ENCODE measurements at places on chromosomes 4 and X.

DNA sequence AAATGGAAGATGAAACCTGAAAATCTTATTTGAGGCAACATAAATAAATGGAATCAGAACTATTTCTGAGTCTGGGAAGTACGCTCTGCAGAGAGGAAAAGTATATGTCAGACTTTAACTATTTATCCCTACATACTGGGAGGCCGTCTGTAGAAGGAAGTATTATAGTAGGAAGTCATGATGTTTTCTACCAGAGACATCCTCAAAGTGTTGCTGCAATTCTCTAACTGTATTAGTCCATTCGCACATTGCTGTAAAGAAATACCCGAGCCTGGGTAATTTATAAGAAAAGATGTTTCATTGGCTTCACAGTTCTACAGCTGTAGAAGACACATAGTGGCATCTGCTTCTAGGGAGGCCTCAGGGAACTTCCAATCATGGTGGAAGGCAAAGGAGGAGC is 88.7 kb upstream of the TBL1X start:
- DNase-seq, result no peak

DNA sequence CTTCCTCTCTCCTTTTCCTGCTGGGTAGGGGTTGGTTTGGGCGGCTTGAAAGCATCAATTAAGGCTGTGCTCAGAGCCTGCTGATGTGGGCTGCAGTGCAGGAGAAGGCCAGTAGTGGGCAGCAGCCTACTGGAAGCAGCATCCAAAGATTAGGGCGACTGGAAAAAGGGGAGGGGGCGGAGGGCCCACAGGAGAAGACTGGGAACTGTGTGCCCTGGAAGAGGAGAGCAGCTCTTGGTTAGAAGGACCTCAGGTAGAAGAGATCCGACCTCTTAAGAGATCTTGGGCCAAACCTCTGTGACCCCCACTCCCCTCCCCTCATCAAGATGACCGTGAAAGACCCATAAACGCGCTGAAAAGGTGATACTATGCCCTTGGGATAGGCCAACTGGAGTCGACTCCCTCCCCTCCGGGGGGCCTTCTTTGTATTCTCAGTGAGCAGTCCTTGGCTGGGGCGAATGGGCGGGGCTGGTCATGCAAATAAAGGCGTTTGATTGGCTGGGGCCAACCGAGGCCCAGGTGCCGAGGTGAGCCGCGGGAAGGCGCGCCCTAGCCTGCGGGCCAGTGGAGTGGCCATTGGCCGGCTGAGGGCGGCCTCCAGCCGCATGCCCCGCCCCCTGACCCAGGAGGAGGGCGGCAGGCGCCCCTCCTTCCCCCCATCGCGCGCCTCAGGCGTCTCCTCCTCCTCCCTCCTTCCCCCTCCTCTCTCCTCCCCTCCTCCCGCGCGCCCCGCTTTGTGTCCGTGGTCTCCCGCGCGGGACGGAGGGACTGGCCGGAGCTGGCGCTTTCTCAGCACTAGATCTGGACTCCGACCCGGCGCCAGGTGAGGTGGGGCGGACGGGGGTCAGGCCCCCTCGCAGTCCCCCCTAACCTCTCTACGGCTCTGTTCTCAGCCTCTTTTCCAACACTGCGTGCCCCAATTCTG is 10.1 kb downstream of the DLG3 start:
- DNase-seq, result peak; percentile 74

GRCh38 chr4:181143250-181143854 is 1099.8 kb upstream of the TENM3 start:
- peak; percentile 76 for DNase-seq

DNA sequence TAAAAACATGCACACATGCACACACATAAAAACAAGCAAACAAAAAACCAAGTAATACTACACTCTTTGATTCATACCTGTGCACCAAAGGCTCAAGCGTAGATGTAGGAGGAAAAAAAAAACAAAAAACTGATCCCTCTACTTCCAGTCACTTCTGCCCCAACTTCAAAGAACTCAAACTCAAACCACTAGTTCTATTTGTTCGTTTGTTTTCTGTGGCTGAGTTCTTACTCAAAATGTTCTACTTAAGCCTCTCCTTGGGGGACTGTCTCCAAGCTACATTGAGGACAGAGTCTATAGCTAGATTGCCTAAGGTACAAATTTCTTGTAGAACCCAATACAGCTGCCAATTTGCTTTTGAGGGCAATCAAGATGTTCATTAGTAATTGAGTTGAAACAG is 171.0 kb upstream of the ATOH1 start:
- DNase-seq, result no peak

DNA sequence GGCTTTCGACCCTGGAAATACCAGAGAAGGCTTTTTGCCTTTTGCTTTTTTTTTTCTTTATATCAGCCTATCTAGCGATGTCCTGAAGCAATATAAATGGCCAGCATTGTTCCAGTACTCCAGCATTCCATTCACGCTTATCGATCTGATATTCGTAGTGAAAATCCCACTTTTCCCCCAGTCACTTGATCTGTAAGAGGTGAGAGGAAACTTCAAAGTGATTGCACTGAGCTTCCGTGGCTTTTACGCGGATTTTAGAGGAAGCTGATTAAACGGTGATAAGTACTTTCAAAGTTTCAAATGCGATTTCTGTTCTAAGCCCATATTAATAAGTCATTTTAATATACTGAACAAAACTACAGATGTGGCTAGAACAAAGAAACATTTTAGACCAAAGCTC is 725.5 kb downstream of the TRIML1 start:
- DNase-seq, result no peak

GRCh38 chr4:36574816-36575215 is 293.4 kb downstream of the DTHD1 start:
- DNase-seq, result no peak

DNA sequence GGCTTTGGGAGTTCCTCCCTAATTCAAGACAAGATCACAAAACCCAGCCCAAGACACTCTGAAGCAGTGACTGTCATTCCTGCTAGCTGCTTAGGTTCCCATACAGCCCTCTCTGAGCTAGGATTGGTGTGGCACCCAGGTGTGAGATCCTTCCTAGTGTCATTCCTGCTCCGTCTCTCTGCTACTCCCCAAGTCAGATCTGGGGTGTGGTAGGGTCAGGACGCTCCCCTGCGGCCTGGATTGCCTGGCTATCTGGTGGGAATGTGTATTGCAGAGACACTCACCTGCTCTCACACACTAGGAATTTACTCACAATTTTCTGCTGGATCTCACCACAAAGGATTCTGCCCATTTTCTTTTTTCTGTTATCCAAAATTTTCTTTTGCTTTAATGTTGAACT is 560.8 kb upstream of the ATOH1 start:
- DNase-seq, result no peak

GRCh38 chr4:30723201-30723955 is 3.2 kb downstream of the PCDH7 start:
- DNase-seq, result no peak

DNA sequence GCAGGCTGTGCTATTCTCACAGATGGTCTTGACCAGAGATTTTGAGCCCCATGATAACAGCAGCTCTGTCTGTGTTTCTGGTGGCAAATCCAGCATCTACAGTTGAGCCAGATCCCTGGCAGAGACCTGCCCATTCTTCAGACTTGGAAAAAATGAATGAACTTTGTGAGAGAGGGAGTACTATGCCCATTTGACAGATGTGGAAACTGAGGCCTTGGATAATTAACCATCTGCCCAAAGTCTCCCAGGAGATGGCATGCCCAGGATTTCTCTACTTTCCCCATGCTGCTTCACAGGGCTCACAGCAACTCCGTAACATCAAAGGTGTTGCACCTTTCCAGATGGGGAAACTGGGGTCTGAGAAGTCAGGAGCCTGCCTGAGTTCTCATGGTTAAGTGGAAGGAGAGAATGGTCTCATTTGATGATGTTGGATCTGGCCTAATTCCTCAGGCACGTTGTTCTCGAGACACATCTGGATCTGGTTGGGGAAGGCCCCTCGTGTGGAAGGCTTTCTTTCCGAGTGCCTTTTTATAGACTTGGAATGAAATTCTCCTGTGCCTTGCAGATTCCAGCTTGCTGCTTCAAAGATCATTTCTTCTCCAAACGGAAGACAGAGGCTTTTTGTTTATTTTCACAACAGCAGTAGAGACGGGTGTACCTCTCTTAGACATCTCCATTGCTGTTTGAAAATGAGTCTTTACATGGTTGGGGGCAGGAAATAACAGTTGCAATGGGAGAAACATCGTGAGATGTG is 73.3 kb upstream of the STX18 start:
- DNase-seq, result no peak

DNA sequence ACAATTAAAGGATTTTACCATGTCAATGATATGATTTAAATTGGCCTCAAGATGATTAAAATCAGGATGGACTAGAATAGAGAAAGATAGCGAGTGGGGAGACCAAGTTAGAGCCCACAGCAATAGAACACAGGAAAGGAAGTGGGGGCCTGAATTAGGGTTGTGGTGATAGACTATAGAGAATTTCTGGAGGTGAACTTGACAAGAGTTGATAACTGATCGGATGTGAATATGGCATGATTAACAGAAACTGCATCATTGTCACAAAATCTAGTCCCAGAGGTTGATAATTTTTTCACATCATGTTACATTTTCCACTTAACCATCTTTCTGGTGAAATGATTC is 26.3 kb upstream of the TRPC3 start:
- no peak for DNase-seq

- peak; percentile 60 for DNase-seq
Observed at GRCh38 chrX:56764153-56764974, 35.3 kb downstream of the NBDY start.

DNA sequence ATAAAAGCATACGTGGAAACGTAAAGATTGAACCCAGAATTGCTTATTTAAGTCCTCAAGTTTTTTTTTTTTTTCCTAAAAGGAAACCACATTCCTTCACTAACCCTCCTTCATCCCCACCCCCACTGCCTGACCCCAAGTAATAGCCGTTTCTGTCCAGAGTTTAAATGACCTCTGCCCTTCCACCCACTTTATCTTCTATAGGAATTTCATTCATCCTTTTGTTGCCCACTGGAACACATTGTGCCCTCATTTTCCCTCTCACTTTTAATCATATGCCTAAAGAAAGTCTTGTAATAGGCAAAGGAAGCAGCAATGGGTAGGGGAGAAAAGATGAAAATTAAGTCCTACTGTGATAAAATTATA is 62.7 kb downstream of the SH3RF1 start:
- no peak for DNase-seq

GRCh38 chr4:118772081-118772766 is 63.7 kb downstream of the SEC24D start:
- DNase-seq, result no peak

Data from stimulated activated CD4-positive, alpha-beta T cell treated with anti-CD3 and anti-CD28 coated beads, Interleukin-15, amount 100 ng/mL, for 24 hours (primary cell).